Globus pallidus (tissue), 1 donor: ENCODE measurements at places on chromosomes 13 and 19.
A peak's percentile ranks its signal among the peaks of the same experiment; 100 is the strongest.

DNA sequence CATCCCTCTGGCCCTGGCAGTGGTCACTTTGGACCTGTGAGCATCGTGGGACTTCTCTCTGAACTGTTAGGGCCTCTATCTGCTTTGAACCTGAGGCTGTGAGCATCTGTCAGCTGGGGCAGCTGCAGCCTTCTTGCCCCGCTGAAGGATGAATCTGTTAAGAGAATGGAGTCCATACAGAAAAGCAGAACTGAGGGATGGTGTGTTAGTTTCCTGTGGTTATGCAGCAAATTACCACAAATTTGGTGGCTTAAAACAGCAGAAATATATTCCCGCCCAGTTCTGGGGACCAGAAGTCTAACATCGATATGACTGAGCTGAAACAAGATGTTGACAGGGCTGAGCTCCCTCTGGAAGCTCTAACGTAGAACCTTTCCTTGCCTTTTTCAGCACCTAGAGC, 1.6 kb upstream of the ZNF497 start:
- DNase-seq: no peak

DNA sequence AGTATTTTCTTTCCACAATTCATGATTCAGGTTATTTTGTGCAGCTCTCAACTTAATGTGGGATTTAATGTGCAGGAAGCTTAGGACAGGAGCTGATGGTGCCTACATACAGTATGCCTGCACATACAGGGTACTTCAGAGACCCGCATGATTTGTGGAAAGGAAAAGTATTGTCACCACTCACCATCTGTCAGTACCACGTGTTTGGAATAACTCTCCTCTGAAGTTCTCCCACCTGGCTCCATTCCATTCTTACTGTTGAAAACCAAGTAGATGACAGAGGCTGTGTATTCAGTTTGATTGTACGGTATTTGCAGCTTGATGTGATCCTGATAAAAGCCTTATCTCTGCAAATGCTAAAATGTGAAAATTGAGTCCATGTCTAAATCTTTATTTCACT, 85.7 kb downstream of the ZAR1L start:
- DNase-seq: no peak

DNA sequence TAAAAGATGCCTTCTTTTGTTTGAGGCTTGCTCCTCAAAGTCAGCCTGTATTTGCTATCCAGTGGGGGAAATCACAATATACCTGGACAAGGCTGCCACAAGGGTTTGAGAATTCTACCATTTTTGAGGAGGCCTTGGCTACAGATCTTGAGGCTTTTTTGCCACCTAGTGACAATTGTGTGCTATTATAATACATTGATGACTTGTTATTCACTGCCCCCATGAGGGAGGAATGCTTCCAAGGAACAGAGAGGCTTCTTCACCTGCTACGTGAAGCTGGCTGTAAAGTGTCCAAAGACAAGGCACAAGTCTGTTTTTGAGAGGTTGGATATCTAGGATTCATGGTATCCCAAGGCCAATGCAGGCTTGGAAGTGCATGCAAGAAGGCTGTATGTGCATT, 72.5 kb downstream of the ZNF708 start:
- DNase-seq: peak; percentile 1

DNA sequence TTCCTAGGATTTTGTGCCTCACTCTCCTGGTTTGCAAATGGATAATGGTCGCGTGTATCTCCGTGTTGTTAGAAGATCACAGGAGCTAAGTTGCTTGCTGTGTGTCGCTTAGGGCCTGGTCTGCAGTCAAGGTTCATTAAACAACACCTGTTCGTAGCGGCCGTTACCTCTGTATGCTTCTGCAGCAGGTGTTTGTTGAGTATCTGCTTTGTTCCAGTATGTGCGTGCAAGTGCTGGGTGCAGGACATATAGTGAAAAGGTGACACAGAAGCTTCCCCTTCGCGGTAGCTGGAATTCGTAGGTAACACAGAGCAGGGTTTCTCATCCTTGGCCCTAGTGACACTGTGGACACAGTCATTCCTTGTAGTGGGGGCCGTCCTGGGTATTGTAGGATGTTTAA, 5.4 kb downstream of the MED25 start:
- no peak for DNase-seq

DNA sequence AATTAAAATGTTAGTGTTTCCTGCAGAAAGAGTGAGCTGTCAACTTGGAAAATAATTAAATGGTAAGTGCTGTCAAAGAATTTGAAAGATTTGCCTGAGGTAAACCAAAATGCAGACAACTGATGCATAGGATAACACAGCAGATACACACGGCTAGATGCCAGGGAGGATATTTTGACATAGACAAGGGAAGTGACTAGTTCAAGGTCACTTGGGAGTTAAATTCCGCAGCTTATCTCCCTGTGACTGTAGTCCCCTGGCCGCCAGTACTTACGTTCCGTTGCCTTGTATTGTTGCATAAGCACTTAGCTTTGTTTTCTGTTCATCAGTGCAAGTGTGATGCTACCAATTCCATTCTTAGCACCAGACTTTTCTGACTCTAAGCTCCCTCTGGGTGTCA, 247.3 kb upstream of the MAB21L1 start:
- DNase-seq: no peak

GRCh38 chr19:7856109-7856591, 18.0 kb downstream of the PRR36 start:
- no peak for DNase-seq

DNA sequence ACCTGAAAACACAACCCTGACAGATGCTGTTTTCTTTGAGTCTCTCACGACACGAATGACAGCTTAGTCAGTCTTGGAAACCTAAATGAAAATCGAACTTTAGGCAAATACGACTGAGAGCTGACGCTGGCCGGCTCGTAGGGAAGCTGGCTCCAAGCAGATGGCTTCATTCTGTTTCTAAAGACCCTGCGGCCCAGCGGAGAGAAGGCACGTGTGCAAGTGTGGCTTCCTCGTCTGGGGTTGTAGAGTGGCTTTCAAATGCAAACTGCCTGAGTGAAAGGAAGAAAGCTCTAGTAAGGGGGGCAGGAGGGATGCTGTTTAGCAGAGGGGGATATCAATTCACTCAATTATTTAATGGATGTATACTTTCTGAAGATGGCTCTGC, 26.1 kb upstream of the TIMM44 start:
- DNase-seq: no peak

DNA sequence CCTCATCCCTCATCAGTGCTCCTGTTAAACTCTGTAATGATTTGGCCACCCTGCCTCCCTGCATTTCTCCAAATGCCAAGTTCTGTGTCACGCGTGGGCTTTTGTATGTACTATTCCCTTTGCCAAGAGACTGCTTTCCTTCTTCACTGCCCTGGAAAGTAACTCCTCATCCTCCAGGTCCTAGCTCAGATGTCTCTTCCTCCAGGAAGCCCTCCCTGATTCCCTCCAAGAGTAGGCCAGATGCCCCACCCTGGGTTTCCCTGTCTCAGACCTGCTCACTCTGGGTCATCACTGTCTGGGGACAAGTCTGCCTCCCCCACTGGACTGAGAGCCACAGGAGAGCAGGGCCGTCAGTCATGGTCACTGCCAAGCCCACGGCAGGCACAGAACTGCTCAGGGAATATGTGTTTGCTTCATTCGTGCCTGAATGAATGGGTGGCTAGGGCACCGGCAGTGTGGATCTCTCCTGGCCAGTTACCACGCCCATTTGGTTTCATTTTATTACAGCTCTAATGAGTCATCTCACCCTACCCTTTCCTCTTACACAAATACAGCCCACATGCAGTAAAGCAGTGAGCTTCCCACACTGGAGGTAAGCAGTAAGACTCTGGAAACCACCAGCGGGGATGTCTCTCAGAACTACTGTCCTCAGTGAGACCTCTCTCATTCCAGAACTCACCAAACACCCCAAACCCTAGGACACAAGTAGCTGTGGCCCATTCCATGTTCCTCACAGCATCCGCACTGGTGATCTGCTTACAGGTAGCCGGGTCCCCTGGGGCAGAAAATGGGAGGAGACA, 12.1 kb upstream of the GPR4 start:
- DNase-seq: no peak

- no peak for DNase-seq
These were observed 10.3 kb downstream of the COG6 start for GRCh38 chr13:39665763-39666162.

GRCh38 chr19:38684078-38684861, 36.8 kb downstream of the ACTN4 start:
- no peak for DNase-seq

- no peak for DNase-seq
These were observed 40.6 kb downstream of the DPF1 start for GRCh38 chr19:38183251-38183897.

DNA sequence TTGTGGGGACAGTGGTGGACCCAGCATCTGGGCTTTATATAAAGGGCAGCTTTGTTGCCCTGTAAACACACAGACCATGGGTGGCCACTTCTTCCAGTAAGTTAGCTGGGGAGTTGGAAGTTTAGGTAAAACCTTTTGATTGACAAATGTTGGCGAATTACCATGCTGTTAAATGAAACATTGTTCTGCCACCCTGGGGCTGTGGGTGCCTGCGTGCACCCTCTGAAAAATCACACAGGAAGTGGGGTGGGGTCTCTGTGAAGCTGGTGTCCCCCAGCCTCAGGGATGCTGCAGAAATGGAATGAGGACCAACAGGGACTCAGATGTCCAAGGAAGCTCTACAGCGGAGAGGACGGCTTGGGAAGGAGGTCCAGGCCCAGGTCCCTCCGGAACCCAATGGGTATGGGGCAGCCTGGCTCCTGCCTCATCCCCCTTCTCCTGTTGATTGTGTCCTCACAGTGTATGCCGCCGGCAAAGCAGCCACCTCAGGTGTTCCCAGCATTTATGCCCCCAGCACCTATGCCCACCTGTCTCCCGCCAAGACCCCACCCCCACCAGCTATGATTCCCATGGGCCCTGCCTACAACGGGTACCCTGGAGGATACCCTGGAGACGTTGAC, 2.8 kb upstream of the USF2 start:
- no peak for DNase-seq

DNA sequence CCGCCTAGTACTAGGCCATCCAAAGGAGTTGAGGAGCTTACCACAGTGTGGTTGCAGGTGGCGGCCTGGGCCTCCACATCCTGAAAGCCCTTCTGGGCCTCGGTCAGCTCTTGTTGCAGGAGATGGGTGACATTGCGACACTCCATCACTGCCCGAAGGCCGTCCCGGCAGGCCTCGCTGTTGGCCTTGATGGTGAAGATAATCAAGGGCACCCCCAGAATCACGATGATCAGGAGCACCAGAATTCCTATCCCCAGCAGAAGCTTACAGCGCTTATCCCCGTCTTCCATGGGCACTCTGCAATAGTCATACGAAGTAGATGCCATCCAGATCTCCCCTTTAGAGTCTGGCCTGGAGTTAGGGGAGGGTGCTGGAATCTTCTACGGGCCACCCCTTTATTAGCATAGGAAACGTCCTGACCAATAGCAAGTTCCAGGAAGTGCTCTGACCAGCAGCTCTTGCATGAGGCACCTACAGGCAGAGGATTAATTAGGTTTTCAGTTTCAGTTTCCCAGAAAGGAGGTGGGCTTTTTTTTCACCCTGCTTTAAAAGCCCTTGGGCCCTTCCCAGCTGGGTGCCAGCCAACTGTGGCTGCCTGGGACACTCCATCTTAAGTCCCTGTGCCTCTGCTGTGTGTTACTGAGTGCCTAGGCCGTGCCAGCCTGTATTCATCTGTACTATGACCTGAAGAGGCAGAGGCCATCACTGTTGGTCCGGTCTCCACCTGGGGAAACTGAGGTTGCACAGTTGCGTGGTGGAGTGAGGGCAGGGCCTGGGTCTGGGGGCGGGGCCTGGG, at the start of gene BST2:
TSS of gene BST2 (minus strand) at position 381 of the 796 bp plus-strand sequence. CDS start at position 326, 55 bp downstream.
- DNase-seq: peak; percentile 68

GRCh38 chr13:59356607-59357006, 807.1 kb downstream of the DIAPH3 start:
- DNase-seq: no peak

DNA sequence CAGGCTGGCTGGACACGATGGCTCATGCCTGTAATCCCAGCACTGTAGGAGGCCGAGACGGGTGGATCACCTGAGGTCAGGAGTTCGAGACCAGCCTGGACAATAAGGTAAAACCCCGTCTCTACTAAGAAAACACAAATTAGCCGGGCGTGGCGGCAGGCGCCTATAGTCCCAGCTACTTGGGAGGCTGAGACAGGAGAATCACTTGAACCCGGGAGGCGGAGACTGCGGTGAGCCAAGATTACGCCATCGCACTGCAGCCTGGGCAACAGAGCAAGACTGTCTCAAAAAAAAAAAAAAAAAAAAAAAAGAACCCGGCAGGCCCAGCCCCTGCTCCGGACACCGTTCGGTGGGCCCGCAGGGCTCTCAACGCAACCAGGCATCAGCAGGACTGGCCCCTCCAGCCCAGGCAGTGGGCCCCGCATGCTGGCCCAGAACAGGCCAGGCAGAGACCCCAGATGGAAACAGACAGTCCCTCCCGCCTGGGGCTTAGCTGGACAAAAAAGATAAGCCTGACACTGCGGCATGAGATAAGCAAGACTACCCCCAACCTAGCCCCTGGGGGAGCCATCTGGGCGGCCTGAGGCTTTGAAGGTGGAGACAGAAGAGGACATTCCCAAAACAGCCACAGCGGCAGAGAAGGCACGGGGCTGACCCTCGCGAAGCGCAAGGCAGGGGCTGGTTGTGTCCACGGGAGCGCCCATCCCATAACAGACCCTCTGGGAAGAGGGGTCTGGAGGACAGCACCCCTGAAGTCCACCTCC, 11.6 kb downstream of the REXO1 start:
- DNase-seq: no peak

GRCh38 chr19:4375164-4376027, 25.0 kb downstream of the SH3GL1 start:
- DNase-seq: peak; percentile 59

DNA sequence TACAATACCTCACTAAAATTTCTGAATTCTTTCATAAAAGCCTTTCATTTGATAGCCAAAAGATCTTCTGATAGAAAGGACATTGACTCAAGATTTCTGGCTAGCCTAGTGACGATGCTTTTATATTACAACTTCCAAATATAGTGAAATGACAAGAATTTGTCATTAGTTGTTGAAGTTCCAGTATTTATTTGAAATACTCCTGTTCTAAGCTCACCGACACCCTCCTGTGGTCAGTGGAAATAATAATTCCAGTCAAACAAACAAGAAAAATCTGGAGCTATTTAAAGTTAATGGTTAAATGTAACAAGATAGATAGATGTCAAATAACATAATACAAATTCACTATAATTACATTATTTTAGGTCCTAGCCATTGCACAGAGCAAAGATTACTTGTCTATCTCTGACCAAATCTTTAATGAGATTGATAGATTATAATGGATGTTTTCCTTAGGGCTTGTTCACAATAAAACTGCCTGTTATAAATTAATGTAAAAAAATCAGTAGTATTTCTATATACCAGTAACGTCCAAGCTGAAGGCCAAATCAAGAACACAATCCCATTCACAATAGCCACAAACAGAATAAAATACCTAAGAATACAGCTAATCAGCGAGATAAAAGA, 195.5 kb downstream of the RGCC start:
- peak; percentile 78 for DNase-seq

- no peak for DNase-seq
These were observed 38.6 kb downstream of the ZNF823 start for GRCh38 chr19:11699931-11700794.
